Astrocyte of the spinal cord (primary cell): ENCODE measurements at places on chromosomes 2 and 18.

DNA sequence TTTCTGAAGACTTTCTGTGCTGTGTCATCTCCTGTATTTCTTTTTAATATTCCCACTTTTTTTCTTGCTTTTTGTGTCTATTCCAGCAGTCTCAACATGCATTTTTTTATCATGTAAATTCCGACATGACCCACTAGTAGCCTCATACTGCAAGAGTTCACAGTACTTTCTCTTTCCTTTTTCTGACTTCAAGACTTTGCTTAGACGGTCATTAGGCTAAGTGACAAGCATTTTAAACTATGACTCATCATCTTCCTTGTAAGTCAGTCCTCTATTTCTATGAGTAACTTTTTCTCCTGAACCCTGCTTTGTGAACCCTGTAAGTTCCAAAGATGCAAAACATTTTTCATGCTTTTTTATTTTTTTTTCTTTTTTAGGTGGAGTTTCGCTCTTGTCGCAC lies 381.2 kb downstream of the TXNL1 start:
- peak; percentile 91 for DNase-seq

- DNase-seq: no peak
These were observed 2.0 kb downstream of the CDC42EP3 start for GRCh38 chr2:37669446-37669845.

DNA sequence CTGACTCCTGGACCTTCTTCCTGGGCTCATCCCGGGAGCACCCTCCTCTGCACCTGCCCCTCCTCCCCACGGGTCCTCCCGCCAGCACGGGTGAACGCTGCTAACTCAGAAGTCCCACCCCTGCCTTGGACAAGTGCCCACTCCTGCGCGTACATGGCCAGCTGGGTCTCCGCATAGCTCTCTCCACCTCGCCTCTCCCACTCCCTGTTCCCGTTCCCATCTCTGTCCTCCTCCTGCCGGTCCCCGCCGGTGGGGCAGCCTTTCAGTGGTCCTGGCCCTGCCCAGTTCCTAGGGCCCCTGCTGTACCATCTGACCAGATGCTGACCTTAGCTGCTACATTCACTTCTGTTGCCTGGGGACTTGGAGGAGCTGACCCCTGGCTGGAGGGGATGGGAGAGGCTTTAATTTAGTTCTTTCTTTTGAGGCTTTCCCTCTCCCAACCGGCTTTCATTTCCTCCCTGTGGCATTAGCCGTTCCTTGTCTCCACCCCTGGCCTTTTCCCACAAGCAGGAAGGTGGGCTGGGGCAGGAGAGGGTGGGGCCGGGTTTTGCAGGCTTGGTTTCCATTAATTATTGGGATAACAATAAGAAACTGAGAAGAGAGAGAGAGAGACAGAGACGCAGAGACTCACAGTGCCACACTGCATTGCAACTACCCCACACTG lies 136.1 kb downstream of the SH3BP4 start:
- no peak for DNase-seq

DNA sequence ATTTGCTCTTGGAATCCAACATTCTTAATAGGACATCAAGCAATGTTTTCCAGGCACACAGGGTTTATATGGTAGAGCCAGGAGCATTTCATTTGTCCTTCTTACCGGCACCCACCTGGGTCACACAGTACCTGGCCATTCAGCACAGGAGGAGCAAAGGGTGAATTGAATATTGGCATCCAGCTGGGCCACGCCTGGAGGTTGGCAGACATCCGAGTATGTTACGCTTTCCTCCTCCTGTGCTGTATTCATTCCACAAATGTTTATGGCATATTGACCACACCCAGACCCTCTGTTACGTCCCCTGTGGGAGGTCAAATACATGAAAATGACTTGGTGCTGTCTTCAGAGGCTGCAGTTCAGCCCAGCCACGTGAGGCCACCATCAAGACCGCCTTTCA lies 206.2 kb downstream of the RTP5 start:
- DNase-seq: no peak

DNA sequence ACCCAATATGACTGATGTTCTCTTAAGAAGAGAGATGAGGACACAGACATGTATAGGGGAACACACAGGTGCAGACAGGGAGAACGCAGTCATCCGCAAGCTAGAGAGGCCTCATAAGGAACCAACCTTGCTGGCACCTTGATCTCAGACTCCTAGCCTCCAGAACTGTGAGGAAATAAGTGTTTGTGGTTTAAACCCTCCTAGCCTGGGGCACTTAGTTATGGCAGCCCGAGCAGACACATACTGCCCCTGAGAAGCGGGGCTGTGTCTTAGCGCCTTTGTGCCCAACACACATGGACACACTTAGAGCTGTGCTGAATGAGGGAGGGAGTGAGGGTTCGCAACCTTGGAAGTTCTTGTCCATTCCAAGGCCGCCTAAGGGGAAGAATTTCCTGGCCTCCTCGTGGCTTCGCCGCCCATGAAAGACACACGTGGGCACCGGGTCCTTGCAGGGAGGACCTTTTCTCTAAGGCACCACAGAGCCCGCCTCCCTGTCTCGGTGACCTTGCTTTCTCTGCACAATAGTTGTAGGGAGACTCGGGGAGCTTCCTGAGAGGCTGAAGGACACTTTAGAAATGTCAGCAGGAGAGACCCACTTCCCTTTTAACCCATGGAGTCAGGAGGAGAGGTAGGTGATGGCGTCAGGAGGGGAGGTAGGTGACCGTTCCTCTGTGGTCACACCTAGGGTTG lies 224.5 kb upstream of the HDAC4 start:
- no peak for DNase-seq
